Fibroblast of the conjunctiva (primary cell): ENCODE measurements at places on chromosomes 11 and 22.

DNA sequence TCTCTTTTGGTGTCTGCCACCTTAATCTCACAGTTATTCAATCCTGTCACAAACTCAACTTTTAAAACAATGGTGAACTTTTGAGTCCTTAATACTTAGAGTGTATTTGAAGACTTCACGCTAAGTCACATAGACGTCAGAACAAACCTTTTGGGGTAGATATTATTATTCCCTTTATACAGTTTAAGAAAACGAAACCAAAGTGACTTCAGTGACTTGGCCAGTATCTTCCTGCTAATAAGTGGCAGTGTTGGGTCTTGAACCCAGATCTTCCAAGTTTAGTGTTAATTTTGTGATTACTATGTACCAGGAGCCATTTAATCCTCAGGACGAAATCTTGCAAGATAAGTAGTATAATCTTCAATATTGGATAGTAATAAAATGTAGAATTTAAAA is 691 bp downstream of the CEP295 start:
- DNase-seq: no peak

DNA sequence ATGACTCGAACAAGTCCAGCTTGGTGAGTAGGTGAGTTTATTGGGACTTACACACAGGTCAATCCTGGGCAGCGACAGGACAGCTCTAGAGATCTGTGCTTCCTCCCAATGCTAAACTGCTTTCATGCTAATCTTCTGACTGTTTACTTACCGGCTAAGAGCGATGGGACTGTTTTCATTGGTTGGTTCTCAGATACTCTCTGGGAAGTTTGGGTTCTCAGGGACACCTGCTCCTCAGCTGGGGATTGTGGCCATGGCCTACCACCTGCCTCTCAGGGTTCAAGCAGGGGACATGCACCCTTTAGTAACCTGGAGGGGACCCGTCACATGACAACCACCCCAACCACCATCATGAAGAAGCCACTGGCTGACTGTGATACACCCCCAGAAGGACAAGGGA is 13.1 kb downstream of the APOL2 start:
- DNase-seq: no peak

DNA sequence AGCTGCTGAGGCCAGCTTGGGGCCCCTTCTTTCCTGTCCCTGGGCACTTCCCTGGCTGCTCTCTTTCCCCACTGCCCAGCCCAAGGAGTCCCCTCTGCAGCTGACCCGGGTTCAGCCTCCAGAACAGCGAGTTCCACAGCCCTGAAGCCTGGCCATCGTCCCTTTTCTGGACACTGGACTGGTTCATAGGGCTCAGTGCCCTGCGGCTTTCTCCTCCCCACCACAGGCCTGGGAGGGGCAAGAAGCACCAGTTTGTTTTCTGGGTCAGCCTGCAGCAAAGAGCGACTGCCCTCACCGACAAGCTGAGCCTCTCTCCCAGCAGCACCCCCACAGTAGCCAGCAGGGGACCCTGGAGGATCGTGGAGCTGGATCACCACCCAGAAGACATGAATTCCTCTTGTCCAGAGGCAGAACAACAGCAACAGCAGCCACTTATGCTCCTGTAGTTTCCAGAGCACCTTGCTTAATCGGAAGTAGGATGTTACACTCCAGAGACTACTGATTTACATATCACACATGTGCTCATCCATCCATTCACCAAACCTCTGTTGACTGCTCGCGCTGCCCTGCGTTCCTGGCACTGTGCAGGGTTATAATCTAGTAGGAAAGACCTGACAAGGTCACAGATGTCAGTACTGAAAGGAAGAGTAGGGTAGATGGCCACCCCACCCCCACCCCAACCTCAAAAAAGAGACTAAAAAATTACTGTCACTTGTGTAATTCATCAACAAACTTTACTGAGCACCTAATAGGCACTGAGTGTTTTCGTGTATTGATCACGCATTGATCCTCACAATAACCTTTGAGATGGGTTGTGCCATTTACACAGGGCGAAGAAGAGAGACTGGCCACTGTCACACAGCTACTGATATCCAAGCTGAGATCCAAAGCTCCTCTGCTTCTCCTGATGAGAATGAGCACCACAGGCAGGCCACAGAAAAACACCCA is 13.0 kb upstream of the CXCR5 start:
- no peak for DNase-seq

GRCh38 chr11:16494918-16495691 is 138.8 kb upstream of the SOX6 start:
- DNase-seq: no peak

DNA sequence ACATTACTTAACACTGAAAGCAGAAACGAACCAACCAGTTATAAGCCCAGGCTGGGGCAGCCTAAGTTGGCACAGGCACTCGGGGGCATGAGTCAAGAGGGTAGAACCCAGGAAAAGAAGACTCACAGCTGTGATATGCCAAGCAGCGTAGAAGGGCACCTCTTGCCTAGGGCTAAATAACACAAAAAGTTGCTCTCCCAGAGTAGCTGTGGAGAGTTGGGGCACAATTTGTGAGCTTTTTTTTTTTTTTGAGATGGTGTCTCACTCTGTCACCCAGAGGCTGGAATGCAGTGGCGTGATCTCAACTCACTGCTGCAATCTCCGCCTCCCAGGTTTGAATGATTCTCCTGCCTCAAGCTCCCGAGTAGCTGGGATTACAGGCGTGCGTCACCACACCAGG is 8.8 kb downstream of the CLMP start:
- no peak for DNase-seq

GRCh38 chr11:12499071-12499470 is 121.7 kb downstream of the PARVA start:
- DNase-seq: no peak

GRCh38 chr11:12441231-12441861 is 64.0 kb downstream of the PARVA start:
- no peak for DNase-seq

GRCh38 chr22:38203090-38203810 is 1.5 kb downstream of the MAFF start:
- DNase-seq: no peak

GRCh38 chr11:102527684-102528083 is 2.9 kb downstream of the MMP7 start:
- DNase-seq: no peak

- DNase-seq: no peak
Measured at GRCh38 chr11:34243600-34244464, 114.0 kb downstream of the ABTB2 start.

- DNase-seq: no peak
Measured at GRCh38 chr11:70129051-70129592, 51.0 kb downstream of the ANO1 start.

GRCh38 chr11:66686100-66686785 is 8.6 kb upstream of the RBM4B start:
- DNase-seq: no peak

DNA sequence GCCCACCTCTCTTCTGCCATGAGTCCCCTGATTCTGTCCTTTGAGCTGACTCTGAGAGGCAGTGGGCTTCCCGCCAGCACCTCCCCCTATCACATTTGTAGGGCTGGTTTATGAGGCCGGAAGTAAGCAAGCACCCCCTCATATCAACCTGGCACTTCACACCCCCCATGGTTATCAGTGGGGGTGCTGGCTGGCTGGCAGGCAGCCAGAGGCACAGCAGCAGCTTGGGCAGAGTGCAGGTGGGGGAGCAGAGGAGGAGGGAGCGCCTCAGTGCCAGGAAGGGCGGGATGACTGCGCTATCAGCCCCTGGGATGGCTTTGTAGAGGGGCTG is 22.9 kb upstream of the CHRM4 start:
- no peak for DNase-seq

- DNase-seq: no peak
Measured at GRCh38 chr11:90805172-90805571, 582.3 kb upstream of the CHORDC1 start.

DNA sequence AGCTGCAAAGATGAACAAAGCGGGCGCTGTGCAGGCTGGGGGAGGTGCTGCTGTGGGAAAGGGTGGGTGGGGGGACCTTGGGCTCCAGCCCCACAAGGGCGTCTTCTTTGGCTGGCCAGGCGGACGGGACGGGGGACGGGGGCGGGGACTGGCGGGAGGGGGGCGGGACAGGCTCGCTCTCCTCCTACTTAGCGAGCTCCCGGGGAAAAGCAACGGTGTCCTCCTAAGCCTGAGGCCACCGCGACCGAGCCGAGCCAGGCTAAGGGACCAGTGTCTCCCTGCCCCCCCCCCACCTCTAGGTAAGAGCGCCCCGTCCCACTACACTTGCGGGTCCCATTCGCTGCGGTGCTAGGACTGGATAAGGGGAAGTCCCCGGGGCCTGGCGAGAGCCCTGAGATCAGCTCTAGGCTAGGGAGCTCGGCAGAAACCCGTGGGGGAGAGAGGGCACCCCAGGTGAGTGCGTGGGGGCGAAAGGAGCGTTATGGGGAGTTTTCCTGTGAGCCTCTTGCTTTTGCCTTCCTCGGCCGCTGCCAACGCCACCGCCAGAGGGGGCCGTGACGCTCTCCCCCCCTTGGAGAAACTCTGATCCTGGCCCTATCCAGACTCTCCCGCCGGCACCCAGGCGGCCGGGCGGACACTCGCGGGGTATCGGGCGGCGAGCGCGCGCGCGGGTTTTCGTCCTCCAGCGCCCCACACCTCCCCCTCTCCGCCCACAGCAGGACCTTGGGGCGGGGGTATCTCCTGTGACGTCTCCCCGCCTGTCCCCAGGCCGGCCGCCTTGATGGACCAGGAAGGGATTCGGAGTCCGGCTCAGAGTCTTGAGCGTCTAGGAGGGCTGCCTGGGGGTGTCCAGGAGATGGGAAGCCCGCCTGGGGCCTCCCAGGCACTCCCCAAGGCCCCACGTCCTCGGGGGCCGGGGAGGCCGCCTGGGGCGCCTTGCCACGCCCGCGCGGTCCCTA is at the start of gene PHLDB1:
PHLDB1 (plus strand) TSS at position 215 of the 959 bp plus-strand sequence. CDS start 6,222 bp downstream, outside the sequence.
- no peak for DNase-seq

DNA sequence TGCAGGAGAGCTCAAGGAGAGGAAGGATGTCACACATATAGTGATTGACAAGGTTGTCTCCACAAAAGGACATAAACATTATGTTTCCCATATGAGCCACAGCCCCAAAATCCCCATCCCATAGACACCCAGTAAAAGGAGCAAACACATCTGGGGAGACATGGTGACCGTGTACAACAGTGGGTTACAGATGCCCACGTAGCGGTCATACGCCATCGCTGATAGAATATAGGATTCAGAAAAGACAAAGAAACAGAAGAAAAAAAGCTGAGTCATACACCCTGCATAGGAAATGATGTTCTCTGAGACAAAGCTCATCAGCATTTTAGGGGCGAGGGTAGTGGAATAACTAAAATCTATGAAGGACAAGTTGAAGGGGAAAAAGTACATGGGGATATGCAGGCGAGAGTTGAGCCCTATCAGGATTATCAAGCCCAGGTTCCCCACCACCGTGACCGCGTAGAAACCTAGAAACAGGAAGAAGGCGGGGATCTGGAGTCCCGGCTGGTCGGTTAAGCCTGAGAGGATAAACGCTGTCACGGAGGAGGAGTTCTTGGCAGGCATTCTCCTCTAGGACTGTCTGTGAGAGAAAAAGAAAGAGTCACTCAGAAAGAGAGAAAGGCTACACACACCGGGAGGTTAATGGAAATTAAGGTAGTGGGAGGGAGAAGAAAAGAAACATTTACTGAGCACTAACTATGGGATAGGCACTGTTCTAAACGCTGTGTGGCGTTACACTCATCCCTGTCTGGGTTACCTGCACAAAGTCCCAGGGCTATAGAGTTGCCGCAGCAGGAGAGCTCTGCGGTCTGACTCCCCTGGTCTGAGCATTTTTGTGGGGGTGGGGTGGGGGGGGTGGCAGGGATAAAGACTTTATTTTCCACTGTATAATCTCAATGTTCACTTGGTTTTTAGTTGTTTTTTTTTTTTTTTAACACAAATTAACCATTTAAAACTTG is 36.1 kb upstream of the OR8B8 start:
- peak; percentile 18 for DNase-seq

GRCh38 chr11:117649296-117650055 is 147.5 kb downstream of the DSCAML1 start:
- DNase-seq: no peak

- DNase-seq: no peak
Measured at GRCh38 chr11:57357856-57358255, 19.7 kb downstream of the P2RX3 start.

GRCh38 chr11:116192509-116193210 is 580.1 kb downstream of the BUD13 start:
- DNase-seq: no peak

DNA sequence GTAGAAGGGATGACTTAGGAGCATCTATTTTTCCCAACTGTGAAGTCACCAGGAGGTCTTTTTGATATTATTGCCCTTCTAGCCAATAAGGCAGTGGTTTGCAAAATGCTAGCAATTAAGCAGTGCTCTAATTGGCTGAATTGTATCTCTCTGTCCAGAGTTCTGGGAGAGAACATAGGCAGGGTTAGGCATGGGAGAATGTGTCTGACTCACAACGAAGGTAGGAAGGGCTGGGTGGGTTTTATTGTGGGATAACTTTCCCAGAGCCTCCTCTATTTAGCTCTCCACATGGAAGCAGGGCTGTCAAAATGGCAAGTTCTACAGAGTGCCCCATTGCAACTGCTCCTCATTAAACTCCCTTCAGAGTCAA is 415.9 kb upstream of the CADM1 start:
- DNase-seq: no peak

DNA sequence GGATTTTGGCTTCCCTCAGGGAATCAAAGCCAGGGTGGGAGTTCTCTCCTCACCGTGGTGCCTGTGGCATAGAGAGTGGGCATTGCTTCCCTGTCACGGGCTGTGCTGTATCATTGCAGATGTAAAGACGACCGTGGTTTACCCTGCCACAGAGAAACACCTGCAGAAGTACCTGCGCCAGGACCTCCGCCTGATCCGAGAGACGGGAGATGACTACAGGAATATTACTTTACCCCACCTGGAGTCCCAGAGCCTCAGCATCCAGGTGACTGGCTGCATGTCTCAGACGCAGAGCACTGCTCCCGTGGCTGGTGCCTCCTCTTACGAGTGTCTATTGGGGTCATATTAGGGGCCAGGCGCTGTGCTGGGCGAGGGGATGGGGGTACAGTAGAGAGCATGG is 24.2 kb upstream of the ST3GAL4 start:
- no peak for DNase-seq

GRCh38 chr11:35584321-35584720 is 33.9 kb upstream of the FJX1 start:
- DNase-seq: peak; percentile 36

- DNase-seq: no peak
Measured at GRCh38 chr11:32829680-32830412, at the start of gene PRRG4. PRRG4 (plus strand) TSS chr11:32829927; CDS start chr11:32830530, 603 bp downstream.

DNA sequence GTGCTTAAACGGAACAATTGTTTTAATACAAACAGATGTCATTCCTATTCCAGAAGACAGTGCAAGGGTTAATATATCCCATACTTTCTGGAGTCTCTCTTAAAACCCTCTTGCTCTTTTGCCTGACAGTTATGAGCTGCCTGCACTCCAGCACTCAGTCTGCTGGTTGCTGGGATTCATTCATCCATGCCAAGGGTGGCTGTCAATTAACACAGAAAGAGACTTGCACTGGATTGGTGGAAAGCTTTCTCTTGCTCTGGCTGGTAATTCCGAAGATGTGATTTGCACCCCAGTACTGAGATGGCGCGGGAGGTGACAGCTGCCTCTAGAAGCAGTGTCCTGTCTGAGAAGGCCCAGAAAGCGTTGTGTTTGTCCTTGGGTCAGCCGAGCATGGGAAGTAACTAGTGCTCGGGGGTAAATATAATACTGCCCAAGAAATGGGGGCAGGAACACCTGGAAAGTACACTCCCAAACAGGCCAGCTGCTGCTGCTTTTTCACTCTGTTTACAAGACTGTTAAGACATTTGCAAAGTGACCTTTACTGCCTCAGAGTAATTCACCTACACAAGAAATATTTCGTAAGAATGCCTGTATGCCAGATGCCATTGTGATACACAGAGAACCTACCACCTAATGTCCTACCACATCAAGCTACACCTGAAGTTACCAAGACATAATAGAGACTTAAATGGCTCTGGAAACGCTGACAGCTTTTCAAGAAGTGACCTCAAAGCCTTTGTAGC is 20.5 kb downstream of the SCUBE2 start:
- DNase-seq: no peak

GRCh38 chr11:131041331-131042040 is 125.2 kb upstream of the SNX19 start:
- no peak for DNase-seq
